ENCODE measurements at places on chromosomes 3 and 15.

GRCh38 chr3:24594161-24594560 lies 99.5 kb upstream of the THRB start:
- DNase-seq: no peak

DNA sequence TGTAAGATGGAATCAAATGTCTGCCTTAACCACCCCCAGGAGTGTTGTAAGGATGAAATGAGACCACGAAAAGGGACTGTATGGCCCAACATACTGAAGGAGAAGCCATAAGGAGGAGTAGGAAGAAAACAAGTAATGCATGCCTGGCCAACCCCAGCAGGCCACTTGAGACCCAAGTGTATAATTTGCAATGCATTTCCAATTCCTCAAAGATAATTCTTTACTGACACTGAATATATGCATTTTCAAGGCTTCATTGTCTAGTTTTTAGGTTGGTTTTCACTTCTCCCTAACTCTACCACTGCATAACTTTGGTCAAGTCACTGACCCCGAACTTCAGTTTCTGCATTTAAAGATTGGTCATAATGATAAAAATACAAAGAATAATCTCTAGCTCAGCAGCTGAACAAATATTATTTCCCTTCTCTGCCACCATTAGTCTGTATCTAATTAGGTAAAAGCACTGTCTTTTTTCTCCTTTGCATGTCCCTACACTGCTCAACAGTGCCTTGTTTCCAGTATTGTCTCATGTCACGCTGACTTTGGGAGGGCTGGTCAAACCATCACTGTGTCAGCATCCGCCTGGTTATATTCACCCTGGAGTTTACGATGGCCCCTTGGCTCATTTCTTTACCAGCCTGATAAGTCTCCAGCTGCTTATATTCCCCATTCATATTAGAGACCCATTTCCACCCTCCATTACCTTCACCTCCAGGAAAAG lies 378.6 kb downstream of the NTRK3 start:
- DNase-seq: no peak

- no peak for DNase-seq
Observed at GRCh38 chr3:194809382-194809781, 123.7 kb downstream of the FAM43A start.

DNA sequence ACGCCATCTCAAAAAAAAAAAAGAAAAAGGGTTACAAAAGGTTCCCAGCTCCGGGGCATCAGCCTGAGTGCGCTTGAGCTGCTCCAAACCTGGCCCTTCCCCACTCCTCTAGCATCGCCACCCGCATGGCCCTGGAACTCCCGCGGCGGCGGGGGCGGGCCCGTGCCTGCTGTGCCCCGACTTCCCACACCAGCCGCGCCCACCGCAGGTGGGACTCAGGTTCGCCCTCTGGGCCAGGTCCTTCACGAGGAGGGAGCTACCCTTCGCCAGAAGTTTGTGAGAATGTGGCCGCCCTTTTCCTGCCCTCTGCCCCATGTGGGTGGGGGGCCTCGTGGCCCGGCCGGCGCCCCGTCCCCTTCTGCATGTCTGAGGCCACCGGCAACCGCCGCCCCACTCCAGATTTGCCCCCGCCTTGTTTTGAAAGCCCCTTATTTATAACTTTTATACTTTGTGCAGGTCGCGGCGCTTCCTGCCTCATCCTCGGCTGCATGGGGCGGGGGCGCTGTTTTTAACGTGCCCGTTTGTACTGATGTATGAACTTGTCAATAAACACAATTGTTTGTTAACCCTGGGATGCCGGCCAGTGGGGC lies 507 bp upstream of the JMJD7 start:
- peak; percentile 8 for DNase-seq

DNA sequence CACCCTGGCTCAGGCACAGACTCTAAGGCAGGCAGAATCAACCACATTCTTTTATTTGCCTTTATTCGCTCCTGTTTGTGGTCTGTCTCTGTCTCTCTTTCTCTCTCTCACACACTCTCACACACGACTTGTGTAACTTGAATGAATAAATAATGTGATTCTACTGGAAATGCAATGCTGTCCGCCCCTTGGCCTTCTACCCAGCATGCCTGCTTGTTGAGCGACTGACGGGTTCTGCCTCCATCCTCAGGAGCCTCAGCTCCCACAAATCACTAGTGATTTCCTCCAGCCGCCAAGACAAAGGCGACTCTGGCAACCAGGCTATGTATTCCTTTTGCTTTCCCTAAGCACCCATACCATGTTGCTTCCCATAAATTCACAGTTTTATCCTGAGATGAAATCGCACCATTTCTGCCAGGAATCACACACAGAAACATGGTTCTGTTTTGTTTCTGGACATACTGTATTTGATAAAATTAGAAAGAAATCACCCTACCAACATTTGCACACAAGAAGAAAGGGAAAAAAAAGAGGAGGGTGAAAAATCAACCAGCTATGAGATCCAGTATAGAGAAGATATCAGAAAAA lies 460.8 kb downstream of the MAGI1 start:
- DNase-seq: no peak

DNA sequence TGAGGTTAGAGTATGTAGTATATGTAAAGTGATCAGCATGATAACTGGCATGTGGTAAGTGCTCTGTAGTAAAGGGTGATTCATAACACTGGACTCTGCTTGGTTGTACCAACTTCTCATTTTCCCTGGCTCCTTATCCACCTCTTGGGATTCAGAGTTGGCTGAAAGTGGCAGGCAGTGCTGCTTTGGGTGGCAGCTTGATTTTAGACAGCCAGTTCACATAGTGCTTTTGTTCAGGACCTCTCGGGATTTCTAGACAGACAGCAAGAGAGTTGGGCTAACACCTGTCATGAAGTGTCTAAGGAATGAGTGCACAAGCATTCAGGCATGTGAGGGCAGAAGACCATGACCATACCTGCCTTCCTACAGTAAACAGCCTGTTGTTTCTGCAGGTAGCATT lies 69.0 kb downstream of the RBM6 start:
- DNase-seq: no peak

- no peak for DNase-seq
Observed at GRCh38 chr3:107877936-107878335, 212.9 kb downstream of the CD47 start.

DNA sequence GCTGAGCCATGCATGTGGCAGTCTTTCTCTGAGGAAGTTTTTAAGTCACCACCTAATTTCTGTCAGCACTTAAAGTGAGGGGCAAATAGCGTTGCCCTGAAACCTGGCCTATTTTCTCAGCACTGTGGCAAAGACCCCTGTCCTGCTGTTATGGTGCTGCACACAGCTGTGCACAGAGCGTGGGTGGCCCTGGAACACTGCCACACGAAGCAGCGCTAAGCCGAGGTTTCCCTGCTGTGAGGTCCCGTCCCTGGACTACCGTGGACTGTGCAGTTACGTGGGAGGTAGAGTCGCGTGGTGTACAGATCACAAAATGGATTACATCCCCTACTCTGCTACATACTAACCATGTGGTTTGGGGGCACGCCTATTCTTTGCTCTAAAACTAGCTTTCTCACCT lies 101.6 kb upstream of the NR2E3 start:
- no peak for DNase-seq

DNA sequence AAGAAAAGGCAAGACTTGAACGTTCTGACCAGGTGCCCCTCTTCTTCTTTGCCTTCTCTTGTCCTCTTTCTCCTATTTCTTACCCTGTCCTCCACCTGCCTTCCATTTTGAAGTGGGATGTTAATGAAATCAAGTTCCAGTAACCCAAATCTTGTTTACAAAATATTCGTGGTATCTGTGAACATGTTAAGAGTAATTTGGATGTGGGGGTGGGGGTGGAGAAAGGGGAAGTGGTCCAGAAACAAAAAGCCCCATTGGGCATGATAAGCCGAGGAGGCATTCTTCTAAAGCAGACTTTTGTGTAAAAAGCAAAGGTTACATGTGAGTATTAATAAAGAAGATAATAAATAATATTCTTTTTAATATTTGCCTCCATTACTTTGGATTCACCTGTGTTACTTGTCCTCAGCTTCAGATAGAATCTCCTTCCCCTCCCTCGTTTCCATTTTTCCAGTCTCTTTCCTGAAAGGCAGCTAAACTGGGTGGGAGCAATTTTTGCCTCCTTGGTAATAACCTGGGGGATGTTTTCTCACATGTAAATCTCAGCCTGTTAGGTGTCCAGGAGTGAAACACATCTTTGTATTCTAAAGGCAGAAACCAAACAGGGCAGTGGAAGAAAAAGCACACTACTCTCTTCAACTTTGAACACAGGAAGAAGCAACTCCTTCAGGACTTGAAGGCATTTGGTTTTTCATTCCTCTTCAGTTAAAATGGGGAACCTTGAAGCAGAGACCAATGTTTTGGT lies 3.2 kb downstream of the CHST2 start:
- DNase-seq: no peak

DNA sequence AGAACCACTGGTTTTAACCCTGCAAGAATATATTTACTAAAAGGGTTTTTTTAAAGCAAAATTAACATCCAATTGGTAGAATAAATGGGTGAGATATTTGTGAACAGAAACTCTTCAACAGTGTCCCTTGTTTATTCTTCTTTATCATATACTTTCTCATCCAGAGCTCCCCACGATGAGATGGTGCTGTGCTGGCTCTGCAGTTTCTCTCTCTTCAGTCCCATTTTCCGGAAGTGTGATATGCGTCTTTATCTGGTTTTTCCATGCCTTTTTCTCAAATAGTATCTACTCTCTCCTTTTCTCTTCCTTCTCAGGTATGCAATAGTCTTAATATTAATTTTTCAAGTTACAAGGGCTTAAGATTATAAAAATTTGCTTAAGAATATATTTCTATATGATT lies 1.5 kb downstream of the EAF2 start:
- DNase-seq: no peak

DNA sequence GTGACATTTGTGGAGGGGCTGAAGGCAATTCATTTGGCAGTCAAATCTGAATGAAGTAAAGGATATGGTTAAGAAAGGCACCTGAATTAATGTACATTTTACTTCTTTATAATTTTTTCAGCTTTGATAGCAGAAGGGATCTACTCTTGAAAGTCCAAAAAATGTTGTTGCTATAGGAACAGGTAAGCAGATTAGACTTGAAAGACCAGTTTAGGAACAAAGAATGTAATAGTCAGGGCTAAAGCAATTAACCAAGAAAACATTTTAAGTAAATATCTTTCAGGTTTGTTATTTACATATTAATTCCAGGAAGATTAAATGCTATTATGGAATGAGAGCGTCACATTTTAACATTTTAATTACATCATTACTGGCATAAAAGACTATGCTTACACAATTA lies 1.1 kb downstream of the ATP13A4 start:
- DNase-seq: no peak

DNA sequence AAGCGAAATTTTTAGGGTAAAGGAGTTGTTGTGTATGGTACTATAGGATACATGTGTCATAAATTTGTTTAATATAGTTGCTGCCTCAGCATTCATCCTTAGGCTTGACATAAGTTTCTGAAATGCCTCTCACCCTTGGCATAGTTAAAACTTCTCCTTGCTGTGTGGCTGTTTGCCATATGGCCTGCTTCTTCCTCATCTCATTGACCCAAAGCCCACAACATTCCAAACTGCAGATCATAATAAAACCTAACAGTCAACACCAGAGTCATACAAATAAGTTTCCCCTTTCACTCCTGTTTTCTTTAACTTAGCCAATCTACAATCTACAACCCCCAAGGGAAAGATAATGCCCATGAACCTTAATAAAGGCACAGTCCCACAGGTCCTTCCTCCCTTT lies 136.6 kb downstream of the TMCC1 start:
- no peak for DNase-seq

GRCh38 chr3:13287833-13288232 lies 132.3 kb downstream of the NUP210 start:
- no peak for DNase-seq

DNA sequence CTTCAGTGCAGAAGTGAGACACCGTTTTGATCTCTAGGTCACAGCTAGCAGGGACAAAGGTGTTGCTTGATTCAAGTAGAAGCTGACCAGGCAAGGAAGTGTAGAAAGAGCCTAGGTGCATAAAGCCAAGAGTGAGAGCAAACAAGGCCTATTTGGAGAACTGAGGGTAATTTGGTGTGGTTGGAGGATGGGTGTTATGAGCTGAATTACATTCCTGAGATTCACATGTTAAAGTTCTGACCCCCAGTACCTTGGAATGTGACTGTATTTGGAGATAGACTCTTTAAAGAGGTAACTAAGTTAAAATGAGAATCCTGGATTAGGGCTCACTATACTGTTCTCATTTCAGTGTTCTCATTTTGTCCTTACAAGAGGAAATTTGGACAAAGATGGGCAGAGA lies 191.3 kb downstream of the ZMAT3 start:
- DNase-seq: no peak

GRCh38 chr15:48536681-48537091 lies 108.8 kb downstream of the FBN1 start:
- no peak for DNase-seq

GRCh38 chr3:52446631-52447511 lies 2.0 kb upstream of the SEMA3G start:
- DNase-seq: peak; percentile 81

DNA sequence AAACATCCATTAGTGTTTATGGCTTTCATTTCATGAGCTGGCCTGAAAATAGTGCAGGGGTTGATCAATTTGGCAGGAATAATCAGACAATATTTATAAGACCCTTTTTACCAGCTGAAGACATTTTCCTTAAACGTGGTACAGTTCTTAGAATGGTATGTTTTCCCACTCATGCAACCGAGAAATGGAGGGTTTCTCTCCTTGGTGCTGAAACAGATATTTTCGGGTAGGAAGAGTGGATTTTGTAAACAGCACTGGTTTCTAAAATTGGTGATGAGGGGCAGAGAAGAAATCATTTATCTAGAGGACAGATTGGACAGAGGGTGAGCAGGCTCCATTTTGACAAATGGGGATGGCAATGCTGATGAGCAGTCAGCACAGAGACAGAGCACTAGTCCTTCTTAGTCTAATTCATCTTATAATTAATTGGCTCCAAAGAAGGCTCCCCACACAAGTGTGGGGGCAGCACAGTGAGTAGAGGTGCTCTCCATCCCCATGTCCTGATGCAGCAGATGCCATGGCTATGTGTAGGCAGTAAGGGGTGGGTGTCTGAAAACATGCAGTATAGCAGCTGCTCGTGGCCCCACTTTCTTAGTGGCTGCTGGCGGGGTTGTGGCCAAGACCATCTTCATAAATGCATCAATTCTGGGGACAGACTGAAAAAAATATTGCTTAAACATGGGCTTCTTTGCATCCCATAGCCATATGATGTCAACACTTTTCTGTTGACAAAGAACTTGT lies 18.1 kb upstream of the SLC7A14 start:
- DNase-seq: no peak

GRCh38 chr3:119403201-119403600 lies 60.2 kb downstream of the TMEM39A start:
- DNase-seq: no peak

GRCh38 chr3:186330772-186331460 lies 31.1 kb downstream of the DGKG start:
- no peak for DNase-seq

DNA sequence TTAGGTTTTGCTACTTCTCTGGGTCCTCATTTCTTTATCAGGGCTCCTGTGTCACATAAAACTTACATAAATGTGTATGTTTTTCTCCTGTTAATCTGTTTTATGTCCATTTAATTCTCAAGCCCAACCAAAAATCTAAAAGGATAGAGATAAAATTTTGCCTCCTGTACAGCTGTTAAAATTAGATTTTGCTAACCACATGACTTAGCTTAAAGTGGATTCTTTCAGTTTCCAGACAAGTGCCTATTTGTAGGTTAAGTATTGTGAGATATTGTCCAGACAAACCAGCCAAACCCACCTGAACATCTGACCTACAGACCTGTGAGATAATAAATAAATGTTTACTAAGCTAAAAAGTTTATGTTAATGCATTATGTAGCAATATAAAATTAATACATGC lies 465.5 kb downstream of the SI start:
- no peak for DNase-seq

GRCh38 chr15:60093273-60094067 lies 89.4 kb downstream of the FOXB1 start:
- DNase-seq: no peak

Measured in CD4-positive, alpha-beta T cell treated with Interleukin-2 at 100 ng/mL for 4 hours (primary cell).